GM04504 (cell line): ENCODE measurements at places on chromosomes 12 and 14.

DNA sequence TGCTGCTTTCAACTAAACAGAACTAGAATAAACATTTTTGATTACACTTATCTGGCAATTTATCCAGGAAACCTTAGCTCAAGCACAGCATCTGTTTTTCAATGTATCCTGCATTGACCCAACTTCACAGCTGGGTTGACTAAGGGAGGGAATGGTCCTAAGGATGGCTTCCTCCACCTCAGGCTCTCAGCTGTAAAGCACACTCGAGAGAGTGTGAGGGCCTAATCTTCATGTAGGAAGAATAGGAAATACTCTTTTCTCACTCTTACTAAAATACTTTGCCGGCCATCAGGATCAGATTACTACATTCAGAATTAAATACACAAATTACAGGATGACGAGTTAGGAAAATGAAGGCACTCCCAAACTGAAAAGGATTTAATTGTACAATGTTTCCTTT, 7.2 kb downstream of the SETD3 start:
- DNase-seq, result no peak

DNA sequence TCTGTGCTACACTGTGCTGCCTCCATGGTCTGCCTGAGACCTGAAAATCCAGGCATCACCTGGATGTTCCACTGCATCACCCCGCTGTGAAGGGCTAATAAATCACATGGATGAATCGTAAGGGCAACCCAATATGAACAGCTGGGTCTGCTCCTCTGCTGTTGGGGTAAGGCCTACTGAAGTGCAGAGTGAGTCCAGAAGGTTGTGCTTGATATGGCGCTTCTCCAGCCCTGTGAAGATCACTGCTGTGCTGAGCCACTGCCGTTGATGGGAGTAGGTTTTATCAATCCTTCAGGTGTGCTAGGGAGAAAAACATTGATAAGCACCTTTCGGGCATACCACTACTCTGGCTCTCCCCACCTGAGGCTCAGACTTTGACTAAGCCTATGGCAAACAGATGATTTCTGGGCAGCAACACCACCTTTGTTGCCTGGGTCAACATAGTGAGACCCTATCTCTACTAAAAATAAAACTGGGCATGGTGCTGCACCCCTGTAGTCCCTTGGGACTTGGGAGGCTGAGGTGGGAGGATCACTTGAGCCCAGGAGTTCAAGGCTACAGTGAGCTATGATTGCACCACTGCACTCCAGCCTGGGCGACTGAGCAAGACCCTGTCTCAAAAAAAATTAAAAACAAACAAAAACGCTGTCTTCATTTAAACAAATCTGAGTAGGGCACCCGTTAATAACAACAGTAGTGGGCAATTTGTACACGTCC, 1.7 kb downstream of the ACVRL1 start:
- DNase-seq, result no peak

- DNase-seq, result no peak
These were observed 200.6 kb downstream of the PHETA1 start for GRCh38 chr12:111168009-111168900.

- DNase-seq, result no peak
These were observed 2.1 kb downstream of the RNASE13 start for GRCh38 chr14:21032326-21033132.

GRCh38 chr12:22105542-22105941, 59.5 kb downstream of the CMAS start:
- DNase-seq, result no peak

- DNase-seq, result no peak
These were observed 92.9 kb downstream of the TMEM30B start for GRCh38 chr14:61188196-61188595.

GRCh38 chr12:100795174-100795799, 711 bp downstream of the ANO4 start:
- no peak for DNase-seq

- peak; percentile 3 for DNase-seq
These were observed 277.9 kb downstream of the SSPN start for GRCh38 chr12:26473291-26473690.

DNA sequence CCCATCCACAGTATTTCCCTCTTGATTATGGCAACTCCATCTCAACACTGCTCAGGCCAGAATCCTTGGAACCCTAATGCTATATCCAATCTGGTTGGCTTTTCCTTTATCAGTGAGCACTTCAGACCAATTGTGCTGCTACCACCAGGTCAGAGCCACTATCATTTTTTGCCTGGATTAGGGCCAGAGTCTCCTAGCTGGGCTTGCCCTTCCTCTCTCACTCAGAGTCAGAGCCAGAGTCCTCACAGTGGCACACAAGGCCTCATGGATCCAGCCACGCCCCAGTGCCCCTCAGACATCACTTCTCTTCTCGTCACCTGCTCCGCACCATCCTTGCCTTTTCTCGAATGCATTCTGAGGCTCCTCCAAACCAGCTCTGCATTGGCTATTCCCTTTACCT, 211.1 kb downstream of the ANO6 start:
- no peak for DNase-seq

DNA sequence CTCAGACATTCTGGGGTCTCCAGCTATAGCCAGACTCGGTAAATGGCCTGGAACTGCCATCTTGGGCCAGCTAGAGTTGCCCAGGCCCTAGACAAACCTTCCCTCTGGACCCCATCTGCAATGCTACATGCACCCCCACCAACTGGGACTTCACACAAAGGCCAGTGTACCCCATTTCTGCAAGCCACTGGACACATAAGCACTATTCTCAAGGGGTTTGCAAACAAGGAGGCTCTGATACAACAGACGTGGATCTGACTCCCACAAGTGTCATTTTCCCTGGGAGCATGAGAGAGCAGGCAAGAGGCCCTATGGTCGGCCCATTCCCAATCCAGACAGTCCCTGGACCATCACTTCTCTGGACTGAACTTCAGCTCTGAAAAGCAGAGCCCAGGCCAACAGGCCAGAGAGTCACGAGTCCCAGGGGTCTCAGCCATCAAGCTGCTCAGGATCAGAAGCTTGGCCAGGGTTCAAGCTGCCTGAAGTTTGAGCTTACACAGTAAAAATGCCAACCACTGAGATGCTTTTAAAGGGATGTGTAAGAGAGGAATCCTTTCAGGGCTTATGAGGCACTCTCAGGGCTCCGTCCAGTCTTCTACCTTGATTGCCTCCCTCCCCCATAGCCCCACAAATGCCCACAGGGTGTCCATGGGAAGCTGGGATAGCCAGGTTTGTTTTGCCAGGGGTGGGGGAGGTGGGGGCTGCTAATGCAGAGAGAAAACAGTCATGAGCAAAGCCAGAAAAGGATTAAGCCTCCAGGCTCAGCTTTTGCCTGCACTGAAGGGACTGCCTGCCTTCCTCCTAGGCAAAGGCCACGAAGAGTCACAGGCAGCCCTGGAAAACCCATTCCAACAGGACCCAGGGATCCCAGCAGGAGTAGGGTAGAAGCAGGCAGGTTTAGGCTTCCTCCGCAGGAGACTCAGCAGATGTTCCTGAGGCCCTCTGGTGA, 31.7 kb upstream of the PNMA1 start:
- DNase-seq, result no peak

DNA sequence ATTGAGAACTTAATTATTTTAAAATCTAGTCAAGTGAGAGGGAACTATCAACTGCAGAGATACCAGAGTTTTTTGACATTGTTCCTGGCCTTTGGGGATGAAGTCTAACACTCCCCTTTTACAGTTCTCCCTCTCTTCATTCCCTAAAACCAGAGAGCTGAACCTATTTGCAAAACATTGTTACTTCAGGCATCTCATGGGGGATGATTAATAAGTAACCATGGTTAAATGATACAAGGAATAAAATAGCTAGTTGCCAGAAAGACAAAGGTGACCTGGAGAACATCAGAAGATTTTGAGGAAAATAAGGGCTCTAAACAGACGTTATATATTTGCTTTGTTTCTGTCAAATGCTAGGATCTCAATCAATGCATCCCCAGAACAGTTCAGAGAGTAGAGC, 42.3 kb downstream of the PDE6H start:
- no peak for DNase-seq

DNA sequence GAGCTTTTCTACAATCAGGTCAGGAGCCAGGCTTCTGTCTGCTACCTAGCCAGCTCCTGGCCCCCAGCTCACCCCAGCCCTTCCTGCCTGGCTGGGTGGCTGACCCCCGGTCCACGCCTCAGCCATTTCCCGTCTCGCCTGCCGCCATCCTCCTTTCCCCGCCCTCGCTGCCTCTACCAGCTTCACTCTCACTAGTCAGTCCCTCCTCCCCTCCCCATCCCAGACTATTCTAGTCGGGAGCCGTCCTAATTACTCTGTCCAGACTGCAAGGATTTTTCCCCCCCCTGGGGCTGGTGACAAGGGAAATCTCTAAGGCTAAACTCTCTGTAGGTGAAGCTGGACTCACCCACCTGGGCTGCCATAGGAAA, 825 bp downstream of the DHH start:
- no peak for DNase-seq

DNA sequence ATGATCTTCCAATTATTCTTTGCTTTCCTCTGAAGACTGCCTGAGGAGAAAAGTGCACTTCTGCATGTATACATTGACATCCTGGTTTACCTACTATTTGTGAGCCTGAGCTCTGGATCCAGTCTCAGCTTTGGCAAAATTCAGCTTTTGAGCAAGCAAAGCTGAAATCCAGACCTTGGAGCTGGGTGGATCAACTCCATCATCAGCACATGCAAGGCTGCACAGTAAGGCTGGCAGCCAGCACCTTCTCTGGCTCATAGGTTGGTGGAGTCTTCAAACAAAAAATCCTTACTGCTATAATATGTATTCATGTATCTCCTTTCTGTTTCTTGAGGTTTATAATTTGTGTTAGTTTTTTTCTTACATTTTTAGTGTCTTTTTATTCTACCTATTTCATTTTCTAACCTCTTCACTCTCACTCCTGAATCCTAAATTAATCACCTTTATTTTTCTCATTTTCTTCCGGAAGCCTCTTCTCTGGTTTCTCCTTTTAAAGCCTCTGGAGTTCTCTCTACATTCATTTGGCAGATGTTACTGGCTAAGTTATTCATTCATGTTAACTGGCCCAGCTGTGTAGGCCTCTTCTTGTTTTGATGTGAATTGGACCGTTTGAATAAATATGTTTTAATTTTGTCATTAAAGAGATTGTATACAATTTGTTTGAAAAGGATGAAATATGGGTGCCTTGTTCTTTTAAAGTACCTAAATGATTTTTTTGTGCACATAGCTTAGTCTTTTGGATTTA, 224.8 kb downstream of the DACT1 start:
- no peak for DNase-seq

- DNase-seq, result no peak
These were observed 101.8 kb upstream of the DIO3 start for GRCh38 chr14:101459551-101459900.

- DNase-seq, result no peak
These were observed 2.8 kb downstream of the ORMDL2 start for GRCh38 chr12:55820679-55821078.

GRCh38 chr12:61564466-61564865, 695.7 kb upstream of the USP15 start:
- DNase-seq, result no peak

- no peak for DNase-seq
These were observed 699.7 kb upstream of the TBX3 start for GRCh38 chr12:115383668-115384067.

GRCh38 chr12:80946591-80946990, 8.9 kb upstream of the LIN7A start:
- DNase-seq, result no peak

DNA sequence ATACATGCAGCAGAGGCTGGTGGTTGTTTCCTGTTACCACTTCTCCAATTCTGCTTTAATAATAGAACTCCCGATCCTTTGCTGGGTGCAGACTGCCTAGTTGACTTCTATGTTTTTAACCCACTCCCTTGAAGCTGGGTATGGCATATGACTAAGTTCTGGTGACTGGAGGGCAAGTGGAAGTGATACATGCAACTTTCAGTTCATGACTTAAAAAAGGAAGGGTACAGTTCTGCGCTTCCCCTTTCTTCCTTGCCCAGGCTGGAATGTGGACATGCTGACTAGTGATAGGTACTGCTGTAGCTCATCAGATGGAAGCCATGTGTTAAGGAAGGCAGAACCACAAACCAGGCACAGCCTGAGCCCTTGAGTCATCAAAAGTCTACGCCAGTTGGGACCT, 2.4 kb upstream of the A2M start:
- DNase-seq, result no peak

- no peak for DNase-seq
These were observed at the start of gene MYRFL for GRCh38 chr12:69824966-69825560. TSS of gene MYRFL (plus strand) at chr12:69825227. CDS start at chr12:69825518, 291 bp downstream.

DNA sequence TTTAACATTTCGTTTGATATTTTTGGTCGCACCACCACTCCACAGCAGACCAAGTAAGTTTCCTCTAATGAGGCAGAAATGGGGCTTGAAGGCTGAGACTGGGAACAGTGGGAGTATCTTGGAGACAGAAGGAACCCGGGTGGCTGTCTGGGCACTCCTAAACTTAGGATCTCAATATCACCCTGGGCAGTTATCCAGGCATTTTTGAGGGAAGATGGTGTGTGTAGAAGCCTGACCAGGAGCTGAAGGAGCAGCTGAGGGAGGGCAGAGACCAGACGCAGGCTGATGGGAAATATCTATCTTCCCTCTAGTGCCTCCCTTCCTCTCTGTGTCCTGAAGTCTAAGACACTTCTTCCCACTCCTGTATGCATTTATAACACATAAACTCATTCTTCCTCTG, 10.7 kb downstream of the MARS1 start:
- DNase-seq, result no peak

DNA sequence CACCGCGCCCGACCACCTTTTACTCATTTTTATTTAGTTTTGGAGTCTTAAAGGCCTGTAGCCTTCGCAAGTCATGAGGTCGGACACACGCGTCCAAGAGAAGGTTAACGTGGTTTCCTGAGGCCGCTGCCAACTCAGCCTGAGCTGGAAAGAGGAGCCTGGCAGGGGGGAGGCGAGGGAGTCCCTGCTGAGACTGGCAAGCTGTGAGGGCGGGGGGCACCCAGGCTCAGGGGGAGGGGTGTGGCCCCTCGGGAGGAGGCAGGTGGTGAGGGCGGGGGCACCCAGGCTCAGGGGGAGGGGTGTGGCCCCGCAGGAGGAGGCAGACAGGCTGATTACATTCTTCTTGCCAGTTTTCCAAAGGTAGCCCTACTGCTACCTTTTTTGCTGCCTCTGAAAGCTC, 143.2 kb downstream of the PIWIL1 start:
- DNase-seq, result no peak

- no peak for DNase-seq
These were observed 49.8 kb downstream of the EID3 start for GRCh38 chr12:104353012-104353981.

- DNase-seq, result peak; percentile 47
These were observed 12.4 kb downstream of the MSI1 start for GRCh38 chr12:120356567-120357030.

- no peak for DNase-seq
These were observed 43.5 kb downstream of the ETNK1 start for GRCh38 chr12:22668441-22668840.

GRCh38 chr12:69837657-69838415, 12.8 kb downstream of the MYRFL start:
- DNase-seq, result no peak
